Natural killer cell (primary cell): ENCODE measurements at places on chromosomes 13 and 19.

DNA sequence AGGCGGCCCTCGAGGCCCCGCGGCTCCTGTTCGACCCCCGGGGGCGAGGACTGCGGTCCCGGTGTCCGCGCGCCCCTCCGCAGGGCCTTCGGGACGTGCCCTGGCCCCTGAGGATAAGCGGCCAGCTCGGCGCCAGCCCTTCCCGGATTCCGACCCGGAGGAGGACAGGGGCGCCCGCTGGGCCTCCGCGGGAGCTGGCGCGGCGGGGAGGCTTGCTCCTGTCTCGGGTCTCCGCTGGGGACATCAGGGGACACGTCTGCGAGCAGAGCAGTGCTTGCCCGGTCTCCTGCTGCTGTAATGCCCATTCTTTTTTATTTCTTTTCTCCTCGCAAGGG lies 829 bp downstream of the B3GLCT start:
- DNase-seq: peak; percentile 67

DNA sequence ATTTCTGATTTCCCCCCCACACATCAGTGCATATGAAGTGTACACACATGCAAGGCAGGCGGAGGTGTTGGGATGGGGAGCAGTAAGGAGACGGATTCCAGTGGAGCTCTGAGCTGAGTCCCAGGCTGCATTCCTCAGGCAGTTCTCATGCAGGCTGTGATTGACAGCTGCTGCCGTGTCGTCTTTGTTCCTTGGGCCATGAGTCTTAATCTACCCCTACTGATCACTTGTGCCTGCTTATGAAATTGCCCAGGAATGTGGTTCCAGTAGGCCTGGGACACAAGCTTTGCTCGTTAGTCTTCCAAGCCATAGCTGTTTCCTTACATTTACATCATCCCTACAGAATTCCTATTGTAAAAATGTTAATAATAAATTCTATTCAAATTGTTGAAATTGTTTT lies 1241.9 kb downstream of the UQCRFS1 start:
- no peak for DNase-seq

- DNase-seq: no peak
These were observed 14.6 kb downstream of the RAB20 start for GRCh38 chr13:110546926-110547325.

GRCh38 chr13:32932376-32932775 lies 83.8 kb upstream of the KL start:
- DNase-seq: no peak

DNA sequence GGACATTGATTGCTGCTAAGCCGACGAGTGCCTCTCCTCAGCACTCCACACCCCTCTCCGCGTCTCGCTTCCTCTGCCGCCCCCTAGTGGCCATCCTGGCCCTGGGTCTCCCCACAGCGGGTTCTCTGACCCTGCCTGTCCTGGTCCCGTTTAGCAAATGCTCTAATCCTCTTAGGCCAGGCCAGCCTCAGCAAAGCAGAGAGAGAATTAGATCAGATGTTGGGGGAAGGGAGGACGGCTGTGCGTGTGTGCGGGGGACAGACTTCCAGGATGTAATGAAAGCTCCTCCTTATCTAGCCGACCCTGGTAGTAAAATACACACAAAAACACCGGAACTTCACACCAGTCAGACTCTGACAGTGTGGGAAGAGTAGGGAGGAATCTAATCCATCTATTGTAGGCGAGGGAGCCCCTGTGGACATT lies 4.5 kb downstream of the TPRX2 start:
- DNase-seq: peak; percentile 70
